ENCODE measurements at places on chromosomes 1 and 21.

DNA sequence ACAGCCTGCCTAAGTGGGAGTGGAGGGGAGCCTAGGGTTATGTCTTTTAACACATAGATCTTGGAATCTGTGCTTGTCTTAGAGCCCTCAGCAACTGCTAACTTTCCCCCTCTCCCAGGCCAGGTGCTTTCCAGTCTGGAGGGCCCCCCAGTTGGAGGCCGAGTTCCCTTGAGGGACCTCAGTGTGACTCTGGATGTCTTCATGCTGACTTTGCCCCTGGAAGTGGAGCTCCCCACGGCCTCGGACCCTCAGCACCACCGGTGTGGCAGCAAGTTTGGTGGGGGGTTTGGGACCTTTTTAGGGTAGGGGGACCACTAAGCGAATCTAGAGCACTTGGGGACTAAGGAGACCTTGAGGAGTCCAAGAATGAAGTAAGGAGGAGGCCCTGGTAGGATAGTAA lies 22.9 kb downstream of the HYI start:
- DNase-seq = no peak

- DNase-seq = no peak
Measured at GRCh38 chr21:24628046-24628445, 979.2 kb downstream of the MRPL39 start.

GRCh38 chr1:160149233-160149632 lies 2.2 kb upstream of the ATP1A4 start:
- DNase-seq = no peak

DNA sequence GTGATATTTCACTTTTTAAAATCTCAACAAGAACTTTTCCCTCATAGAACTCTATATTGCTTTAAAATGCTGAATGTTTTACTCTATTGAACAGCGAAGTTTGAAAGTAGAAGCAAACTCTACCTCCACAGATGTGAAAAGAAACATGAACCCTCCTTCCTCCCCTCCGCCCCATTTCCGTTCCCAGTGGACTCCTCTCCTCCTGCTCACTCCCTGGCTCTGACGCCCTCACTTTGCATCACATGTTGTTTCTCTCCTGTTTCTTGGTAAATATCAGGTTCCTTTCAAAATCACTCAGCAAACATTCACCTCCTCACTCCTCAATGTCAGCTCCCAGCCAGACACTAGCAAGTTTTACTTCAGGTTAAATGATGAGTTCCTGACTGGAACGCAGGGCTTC lies 34.6 kb downstream of the KCNH1 start:
- no peak for DNase-seq

GRCh38 chr1:203307641-203308126 lies 2.4 kb downstream of the BTG2 start:
- DNase-seq = no peak

DNA sequence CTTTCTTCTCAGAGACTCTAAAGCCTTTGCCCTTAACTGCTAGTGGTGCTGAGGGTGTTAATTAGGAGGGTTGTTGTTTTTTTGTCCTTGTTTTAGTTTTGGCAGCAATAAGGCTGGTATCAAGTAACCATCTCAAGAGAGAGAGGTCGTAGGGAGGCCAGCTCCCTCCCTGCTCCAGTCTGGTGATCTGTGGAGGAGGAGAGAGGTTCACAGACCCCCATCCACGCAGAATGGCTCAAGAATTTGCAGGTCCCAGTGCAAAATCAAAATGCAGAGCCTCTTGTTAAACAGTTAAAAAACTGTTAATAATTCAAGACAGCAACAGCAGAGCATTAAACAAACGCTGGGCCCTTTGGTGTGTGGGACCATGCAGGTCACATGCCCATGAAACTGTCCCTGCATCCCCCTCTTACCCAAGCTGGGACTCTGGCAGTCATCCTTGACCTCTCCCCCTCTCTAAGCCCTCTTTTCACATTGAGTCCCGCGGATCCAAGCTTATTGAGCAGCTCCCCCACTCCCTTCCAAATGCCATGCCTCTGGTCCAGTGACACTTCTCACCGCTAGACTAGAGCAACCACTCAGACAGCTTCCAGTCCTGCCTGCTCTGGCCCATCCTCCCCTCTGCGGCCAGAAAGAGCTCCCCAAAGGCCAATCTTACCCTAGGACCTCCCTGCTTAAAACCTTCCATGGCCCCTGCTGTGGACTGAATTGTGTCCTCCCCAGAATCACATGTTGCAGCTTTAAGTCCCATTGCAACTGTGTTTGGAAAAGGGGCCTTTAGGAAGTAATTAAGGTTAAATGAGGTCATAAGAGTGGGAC lies 47.7 kb upstream of the RPL11 start:
- no peak for DNase-seq

- DNase-seq = no peak
Measured at GRCh38 chr1:221166559-221167318, 287.5 kb downstream of the HLX start.

GRCh38 chr1:21270086-21270689 lies 20.1 kb downstream of the ECE1 start:
- no peak for DNase-seq

- DNase-seq = no peak
Measured at GRCh38 chr1:39976732-39977131, 21.8 kb downstream of the MFSD2A start.

- no peak for DNase-seq
Measured at GRCh38 chr1:40595623-40596022, 64.2 kb downstream of the ZNF684 start.

- peak; percentile 81 for DNase-seq
Measured at GRCh38 chr1:74504933-74505512, 7.4 kb downstream of the LRRC53 start.

DNA sequence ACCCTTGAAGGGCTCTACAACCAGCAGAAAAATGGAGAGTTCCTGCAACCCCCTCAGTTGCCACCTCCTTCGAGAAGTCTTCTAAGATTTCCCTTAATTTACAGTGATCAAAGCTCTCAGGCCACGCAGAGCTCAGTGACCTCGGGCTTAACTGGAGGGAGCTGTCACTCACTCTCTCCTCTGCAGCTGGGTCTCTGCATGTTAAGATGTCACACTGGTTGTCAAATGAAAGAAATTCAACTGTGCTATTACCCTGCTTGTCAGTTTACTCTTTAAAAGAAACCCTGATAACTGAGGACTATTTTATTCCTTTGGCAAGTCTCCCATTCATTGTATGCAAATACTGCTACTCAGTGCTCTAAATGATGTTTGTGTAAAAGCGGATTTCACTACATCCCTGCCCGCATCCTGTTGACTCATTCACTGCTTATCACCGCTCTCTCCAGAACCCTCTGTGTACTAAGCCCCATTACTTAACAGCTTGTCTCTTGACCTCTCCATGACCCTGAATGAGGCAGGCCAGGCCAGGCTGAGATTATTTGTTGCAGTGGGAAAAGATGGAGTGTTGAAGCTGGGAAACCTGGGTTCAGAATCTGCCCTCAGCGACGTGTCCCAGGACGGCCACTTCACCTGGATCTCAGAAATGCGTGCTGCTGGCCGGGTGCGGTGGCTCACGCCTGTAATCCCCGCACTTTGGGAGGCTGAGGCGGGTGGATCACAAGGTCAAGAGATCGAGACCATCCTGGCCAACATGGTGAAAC lies 13.7 kb downstream of the DHRS3 start:
- DNase-seq = no peak

- no peak for DNase-seq
Measured at GRCh38 chr1:24905355-24905978, 24.6 kb downstream of the RUNX3 start.

GRCh38 chr1:21750841-21751240 lies 32.1 kb downstream of the USP48 start:
- no peak for DNase-seq

DNA sequence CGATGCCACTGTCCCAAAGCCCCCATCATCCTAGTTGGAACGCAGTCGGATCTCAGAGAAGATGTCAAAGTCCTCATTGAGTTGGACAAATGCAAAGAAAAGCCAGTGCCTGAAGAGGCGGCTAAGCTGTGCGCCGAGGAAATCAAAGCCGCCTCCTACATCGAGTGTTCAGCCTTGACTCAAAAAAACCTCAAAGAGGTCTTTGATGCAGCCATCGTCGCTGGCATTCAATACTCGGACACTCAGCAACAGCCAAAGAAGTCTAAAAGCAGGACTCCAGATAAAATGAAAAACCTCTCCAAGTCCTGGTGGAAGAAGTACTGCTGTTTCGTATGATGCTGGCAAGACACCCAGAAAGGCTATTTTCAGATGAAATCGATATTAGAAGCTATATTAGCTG lies 8.1 kb downstream of the RHOU start:
- DNase-seq = no peak

DNA sequence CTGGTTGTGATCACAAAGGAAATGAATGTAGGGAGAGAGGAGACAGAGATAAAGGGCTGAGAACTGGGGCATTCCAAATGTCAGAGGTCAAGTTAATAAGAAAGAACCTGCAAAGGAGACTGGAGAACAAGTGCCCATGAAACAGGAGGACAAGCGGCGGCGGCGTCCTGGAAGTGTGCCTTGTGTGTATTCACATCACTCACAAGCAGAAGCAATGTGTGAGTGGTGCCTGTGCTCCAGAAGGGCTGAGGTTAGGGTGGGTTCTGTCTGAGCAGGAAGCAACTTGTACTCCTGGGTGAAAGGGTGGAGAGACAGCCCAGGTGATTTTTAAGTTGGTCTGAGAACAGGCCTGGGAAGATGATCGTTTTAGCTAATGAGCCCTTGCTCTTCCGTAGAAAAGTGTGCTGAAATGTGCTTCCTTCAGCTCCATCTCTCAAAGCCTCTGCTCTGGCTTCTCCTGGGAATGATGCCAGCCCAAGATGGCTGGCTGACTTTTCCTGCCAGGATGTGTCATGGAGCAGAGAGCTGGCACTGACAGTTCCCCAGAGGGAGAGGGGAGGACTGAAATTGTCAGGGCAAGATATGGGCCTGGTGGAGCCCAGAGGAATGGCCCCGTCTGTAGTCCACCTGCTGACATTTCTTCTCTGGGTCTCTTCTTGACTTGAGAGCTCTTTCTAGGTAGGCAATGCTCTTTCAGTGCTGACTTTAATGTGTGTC lies 25.1 kb upstream of the PLEKHA6 start:
- no peak for DNase-seq

DNA sequence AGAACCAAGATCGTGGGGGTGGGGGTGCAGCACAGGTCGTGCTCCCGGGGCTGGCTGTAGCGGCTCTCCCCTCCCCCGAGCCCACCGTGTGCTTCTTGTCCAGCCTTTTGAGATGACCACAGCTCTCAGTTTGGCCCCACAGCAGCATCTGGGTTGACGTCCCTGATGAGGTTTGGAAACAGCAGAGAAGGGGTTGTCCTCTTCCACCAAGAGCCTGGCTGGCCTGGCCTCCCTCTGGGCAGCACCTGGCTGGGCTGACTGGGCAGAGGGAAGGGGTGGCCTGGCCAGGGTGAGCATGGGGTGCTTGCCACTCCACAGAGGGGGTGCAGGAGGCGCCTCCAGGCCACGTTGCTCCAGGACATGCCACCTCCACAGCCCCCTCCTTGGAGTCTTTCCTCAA lies 61.5 kb downstream of the SKI start:
- DNase-seq = no peak

GRCh38 chr21:28738882-28739281 lies 253.8 kb downstream of the LTN1 start:
- no peak for DNase-seq

DNA sequence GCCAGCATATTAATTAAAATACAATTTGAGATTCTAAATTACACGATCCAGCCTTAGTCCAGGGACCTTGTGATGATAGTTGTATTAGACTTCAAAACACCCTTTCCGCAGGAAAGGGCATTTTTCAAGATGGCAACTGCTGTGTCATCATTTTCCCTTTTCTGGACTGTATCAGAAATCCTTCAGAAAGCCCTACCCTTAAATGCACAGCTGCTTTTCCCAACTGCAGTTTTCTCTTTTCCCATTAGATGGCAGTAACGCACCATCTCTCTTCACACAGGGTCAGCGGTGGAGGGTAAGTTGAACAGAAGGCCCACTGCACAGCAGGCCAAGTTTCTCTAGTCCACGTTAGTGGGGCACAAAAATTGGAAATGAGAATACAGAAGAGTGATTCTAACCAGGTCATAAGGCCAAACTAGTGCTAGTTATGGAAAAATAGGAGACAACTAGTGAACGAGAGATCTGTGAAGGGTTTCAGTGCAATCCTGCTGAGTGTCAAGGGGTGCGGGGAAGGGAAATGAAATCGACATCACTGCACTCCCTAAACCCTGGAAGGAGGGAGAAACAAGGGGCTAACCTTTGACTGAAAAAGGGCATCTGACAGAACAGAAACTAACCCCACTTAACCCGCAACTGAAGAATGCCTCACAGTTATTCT lies 22.1 kb upstream of the TDRD10 start:
- no peak for DNase-seq

GRCh38 chr21:36330904-36331303 lies 10.9 kb downstream of the MORC3 start:
- DNase-seq = no peak

DNA sequence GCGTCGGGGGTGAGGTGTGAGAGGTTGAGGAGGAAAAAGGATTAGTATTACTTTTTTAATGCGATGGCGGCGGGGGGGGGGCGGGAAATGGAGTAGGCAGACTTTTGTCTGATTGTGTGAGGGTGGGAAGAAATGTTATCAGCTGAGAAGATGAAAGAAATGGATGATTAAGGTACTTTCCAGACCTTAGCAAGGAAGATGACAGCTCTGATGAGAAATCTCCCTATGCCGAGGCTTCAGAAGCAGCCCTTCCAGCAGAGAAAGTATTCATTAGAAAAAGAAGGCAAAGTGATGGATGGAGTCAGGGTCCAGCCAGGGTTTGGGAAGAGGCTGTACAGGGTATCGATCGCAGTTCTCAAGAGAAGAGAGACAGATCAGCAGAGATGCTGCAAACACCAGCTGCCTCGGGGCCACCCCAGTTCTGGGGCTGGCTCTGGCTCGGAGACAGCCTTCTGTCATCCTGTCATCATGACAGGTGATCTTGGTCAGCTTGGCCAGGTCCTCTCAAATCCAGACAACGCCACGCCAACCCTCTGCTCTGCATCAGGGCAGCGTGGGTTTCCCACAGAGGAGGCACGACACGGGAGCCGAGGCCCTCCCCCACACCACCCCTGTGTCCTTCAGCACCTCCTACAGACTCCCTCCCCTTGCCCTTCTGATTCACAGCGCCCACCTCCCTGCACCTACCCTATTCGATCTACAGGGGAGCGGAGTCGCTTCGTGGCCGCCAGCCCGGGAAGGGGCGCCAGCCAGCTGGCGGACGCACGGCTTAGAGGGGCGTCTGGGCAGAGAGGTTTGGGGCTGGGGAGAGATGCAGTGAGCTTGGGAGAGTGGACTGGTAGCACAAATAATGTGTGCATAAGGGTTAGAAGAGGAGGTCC lies 674 bp upstream of the ATXN7L2 start:
- no peak for DNase-seq
